ENCODE measurements at places on chromosomes 1 and 21. TPM values are rescaled to one million over a fixed set of nuclear protein-coding genes. Genes with fewer than 3 reads are reported as not detected.

Gene TMEM52
- 3.8 TPM for polyA plus RNA-seq

DNA sequence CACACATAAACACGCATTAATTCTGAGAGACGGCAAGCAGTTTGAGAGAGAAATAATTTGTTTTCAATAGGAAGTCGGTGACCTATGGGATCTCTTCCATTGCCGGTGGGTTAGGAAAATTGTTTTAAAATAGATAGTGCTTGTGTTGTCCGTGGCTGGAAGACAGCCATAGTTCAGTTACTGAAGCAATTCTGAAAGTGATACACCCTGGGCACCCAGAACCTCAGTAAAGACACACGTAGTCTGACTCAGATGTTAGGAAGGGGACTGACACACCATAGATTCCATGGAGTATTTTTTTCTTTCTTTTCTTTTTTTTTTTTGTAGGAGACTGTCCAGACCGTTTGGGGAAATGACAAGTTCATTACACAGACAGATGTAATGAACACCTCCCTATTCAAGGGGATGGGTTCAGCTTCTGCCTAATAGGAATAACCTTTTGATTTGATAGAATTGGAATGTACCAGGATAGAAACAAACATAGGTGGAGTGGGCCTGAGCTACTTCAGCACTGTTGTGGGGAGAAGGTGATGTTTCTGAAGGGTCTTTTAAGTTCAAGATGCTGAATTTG is 1.6 kb downstream of the C1orf21 start:
- DNase-seq: no peak

Gene LORICRIN
- polyA plus RNA-seq: not detected

GRCh38 chr1:210231846-210232510 is 618 bp upstream of the SERTAD4 start:
- DNase-seq: no peak

DNA sequence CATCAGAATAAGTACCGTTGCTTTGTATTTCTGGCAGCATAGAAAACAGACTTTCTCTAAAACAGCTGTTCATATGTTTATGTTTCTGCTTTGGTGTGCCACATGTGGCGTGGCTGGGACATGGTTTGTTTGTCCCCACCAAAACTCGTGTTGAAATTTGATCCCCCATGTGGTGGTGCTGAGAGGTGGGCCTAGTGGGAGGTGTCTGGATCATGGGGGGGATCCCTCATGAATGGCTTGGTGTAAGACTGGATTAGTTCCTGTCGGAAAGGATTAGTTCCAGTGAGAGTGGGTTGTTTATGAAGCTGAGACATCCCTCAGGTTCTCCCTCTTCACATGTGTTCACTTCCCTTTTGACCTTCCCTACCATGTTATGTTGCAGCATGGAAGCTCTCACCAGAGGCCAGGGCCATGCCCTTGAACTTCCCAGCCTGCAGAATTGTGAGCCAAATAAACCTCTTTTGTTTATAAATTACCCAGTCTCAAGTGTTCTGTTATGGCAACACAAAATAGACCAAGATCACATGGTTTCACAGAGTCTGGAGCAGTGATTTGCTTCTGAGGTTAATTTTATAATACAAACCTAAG is 17.9 kb upstream of the H3-3A start:
- no peak for DNase-seq

DNA sequence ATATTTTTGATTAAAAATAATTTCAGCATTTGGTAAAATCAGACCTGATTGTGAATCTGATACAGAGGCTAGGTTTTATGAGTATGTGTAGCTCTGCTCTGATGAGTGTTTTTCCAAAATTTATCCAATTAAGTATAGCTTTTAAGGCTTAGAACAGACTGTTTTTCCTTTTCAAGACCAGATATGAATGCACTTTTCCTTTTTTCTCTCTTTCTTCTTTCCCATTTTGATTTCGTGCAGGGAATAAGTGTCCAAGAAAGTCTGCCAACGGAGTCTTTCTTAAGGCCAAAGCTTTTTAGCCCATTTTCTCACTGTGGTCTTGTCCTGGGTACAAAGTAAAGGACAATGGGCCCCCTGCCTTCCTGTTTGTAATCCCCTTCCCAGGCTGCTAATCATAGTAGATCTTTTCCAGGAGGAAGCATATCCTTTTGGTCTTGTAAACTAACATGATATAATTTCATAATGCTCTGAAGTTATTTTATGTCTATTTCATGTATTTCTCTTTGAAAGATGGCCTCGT is 2.9 kb downstream of the KIF1B start:
- no peak for DNase-seq

GRCh38 chr1:185309566-185309965 is 7.5 kb downstream of the IVNS1ABP start:
- DNase-seq: no peak

Gene ORC1
- polyA plus RNA-seq: 5.3 TPM

DNA sequence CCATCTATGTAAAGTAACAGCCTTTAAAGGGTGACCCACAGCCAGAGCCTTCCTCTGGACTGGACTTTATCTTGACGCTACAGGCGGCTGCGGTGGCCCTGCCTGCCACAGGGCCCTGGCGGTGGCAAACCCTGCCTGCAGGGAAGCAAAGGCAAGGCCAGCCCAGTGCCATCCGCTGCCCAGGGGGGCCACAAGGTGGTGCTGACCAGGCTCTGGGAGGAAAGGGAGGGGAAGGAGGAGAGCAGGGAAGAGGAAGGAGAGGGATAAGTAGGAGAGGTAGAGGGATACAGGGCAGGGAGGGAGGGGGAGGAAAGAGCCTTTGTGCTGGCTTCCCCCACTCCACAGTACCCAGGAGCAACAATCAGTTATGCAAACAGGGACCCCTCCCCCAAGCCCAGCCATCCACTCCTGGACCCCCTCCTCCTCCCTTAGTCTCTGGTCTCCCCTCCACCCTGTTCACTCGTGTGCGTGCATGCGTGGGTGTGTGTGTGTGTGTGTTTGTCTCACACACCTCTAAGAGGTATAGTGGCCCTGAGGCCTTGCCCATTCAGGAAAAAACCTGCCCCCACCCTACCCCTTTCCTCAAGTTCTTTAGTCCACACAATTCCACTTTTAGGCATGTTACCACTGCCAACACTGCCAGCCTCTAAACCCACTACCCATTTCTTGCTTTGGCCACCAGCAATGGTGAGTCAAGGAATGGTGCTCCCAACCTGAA is 30.3 kb downstream of the SSBP3 start:
- DNase-seq: no peak

DNA sequence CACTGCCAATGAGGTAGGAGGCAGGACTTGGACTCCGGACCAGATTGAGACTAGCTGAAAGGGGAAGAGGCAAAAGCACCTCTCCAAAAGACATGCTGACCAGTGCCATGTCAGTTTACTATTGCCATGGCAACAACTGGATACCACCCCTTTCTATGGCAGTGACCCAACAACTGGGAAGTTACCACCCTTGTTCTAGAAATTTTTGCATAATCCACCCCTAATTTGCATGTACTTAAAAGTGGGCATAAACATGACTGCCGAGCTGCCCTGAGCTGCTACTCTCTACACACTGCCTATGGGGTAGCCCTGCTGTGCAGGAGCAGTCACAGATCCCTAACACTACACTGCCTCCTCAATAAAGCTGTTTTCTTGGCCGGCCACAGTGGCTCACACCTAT is 19.0 kb upstream of the SLC6A9 start:
- no peak for DNase-seq

DNA sequence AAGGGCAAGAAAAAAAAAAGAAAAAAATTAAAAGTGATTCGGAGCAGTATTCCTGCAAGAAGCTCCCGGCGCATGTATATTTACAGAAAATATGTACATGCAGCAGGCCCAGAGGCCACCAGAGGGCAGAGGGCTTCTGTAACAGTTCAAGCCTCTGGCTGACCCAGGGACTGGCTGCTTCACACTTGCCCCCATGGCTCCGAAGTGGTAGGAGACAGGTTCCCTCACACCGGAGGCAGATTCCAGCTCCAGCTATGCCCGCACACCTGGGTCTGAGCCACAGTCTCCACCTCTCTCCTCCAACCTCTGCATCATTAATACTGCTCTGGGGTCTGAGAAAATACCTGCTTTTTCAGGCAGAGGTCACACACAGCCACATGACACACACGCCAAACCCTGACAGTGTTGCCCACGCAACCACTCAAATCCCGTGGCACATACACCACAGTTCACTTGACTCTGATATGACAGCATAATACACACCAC is 2.2 kb upstream of the ARHGAP30 start:
- DNase-seq: no peak

- DNase-seq: no peak
Measured at GRCh38 chr1:209157546-209158249, 425.8 kb upstream of the CAMK1G start.

GRCh38 chr1:74436078-74436477 is 76.3 kb downstream of the LRRC53 start:
- no peak for DNase-seq

- DNase-seq: no peak
Measured at GRCh38 chr21:42746240-42746592, 92.8 kb downstream of the PDE9A start.

- no peak for DNase-seq
Measured at GRCh38 chr1:243539636-243540035, 283.8 kb downstream of the SDCCAG8 start.

Gene SPATA21
- 0.33 TPM for polyA plus RNA-seq

- DNase-seq: no peak
Measured at GRCh38 chr1:216366979-216367378, 56.3 kb downstream of the USH2A start.

Gene KCNH1
- polyA plus RNA-seq: 0.16 TPM

- DNase-seq: no peak
Measured at GRCh38 chr1:167666416-167666815, 36.4 kb downstream of the RCSD1 start.

DNA sequence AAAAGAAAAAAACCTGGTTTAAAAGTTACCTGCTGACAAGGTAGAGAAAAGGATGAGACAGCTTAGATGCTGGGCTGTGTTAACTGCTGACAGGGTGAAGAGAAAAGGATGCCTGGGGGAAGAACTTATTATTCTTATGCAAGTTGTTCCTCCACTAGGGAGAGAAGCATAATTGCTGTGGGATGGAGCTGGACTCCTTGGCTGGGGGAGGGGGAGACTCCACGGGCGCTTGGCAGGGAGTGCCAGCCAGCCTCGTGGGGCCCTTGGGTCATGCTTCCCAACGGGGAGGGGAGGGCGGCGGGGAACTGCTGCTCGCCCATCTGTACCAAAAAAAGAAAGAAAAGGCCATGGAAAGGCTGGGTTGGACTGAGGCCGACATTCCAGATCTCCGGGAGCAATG is 47.2 kb downstream of the SYCP1 start:
- DNase-seq: no peak

Gene SAMD11
- polyA plus RNA-seq: 32.9 TPM

- DNase-seq: no peak
Measured at GRCh38 chr1:231950331-231951128, 323.9 kb downstream of the DISC1 start.

GRCh38 chr1:94734963-94735901 is 84.9 kb upstream of the SLC44A3 start:
- DNase-seq: peak; percentile 39

Gene NMNAT2
- polyA plus RNA-seq: 1.2 TPM

GRCh38 chr1:224499204-224499603 is 64.6 kb upstream of the WDR26 start:
- no peak for DNase-seq

Data from right lung (tissue), 10 donors.